Activated CD4-positive, alpha-beta T cell treated with anti-CD3 and anti-CD28 coated beads, Interleukin-2, amount 50 U/mL, for 16 hours (primary cell): ENCODE measurements at places on chromosomes 13 and 19.

DNA sequence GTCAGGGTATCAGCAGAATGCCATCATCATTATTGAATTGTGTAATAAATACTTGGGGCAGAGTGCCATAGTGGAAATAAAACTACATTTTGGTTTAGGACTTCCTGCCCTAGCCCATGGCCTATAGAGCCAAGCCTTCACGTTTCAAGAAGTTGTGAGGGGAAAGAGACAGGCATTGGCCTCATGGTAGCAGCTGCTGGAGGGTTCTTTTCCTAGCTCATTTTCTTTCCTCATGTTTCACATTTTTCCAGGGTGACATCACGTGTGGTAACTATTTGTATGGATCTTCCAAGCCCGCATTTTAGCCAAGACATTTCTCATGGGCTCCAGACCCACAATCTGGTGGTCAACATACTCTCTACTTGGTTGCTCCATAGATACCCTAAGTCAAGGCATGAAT is 80.4 kb downstream of the LRCH1 start:
- DNase-seq, result no peak

DNA sequence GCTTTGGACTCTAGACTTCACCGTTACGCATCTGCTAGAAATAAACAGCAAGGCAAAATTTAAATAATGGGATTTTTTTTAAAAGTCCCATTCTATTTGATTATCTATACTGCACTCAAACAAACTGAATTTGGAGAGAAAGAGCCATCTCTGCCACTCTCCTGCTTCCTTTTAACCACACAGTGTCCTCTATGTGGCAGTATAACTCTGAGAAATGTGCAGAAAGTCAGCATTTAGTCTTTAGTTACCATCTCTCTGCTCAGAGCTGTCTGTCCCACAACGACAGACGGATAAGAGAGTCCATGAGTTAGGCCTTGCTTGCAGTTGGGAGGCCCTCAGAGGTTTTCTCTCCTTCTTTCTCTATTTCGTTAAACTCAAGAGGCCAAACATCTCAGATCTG is 21.2 kb downstream of the CCNA1 start:
- no peak for DNase-seq

DNA sequence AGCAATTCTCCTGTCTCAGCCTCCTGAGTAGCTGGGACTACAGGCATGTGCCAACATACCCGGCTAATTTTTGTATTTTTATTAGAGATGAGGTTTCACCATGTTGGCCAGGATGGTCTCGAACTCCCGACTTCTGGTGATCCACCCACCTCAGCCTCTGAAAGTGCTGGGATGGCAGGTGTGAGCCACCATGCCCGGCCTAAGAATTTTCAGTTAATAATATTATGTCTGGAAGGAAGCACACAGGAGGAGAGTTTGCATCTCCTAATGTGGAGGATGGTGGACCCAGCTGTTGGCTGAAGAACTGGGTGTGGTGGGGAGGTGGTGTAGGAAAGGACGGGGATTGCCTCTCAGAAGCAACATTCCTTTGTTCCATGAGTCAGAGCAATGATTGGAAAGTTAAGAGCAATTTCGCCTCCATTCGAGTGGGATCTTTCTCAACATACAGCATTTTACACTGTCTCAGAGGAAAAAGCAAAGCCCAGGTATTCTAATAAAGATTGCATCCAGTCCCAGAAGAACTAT is 11.9 kb downstream of the PDCD2L start:
- DNase-seq, result no peak

- DNase-seq, result no peak
Measured at GRCh38 chr19:29265436-29265835, 52.5 kb upstream of the UQCRFS1 start.

- DNase-seq, result peak; percentile 67
Measured at GRCh38 chr19:47227352-47228167, 3.4 kb downstream of the BBC3 start.

DNA sequence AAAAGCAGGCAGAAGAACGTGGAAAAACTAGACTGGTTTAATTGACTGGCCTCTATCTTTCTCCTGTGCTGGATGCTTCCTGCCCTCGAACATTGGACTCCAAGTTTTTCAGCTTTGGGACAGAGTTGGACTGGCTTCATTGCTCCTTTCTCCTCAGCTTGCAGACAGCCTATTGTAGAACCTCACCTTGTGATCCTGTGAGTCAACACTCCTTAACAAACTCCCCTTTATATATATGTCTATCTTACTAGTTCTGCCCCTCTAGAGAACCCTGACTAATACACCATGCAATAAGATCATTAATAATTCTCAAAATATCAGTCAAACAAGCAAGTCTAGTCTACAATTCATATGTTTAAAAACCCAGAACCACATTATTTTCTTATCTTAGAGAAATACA is 662.4 kb downstream of the TBC1D4 start:
- DNase-seq, result no peak

DNA sequence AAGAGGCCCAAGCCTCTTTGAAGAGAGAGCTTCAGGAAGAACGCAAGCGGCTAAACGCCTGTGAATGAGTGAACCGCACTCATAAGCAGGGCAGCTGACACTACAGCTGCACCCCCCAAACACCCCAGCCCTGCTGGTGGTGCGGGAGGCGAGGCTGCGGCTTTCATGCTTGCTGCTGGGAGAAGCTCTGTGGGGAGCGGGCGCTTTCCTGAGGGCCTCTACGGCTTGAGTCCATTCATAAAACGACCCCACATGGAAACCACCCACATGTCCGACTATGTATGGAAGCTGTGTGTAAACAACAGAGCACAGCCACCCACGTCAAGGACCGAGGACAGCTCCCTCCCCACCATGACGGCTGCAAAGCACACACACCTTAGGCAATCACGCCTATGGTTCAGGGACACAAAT is 5.5 kb downstream of the AP3D1 start:
- DNase-seq, result no peak

DNA sequence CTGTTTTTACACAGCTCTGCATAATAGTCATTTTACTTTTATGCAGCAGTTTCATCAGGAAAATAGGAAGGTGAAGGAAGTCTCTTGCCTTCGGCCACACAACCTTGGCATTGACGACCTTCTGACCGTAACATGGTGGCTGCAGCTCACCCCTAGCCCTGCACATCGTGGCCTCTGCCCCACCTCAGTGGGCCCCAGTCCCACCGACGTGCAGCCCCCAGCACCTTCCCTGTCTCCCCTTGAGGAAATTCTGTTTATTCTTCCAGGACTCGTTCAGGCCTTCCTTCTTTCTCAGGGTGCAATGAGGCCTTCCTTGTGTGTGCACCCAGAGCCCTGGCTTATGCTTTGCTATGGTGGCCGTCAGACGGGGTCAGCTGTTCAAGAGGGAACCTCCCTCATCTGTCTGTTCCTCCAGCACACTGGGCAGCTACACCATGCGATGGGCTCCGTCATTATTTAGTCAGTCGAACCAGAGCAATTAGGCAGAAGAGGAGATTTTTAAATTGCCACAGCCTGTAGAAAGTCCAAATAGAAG is 33.3 kb downstream of the TMEM255B start:
- DNase-seq, result no peak

- no peak for DNase-seq
Measured at GRCh38 chr19:18591735-18592385, 3.3 kb downstream of the REX1BD start.

DNA sequence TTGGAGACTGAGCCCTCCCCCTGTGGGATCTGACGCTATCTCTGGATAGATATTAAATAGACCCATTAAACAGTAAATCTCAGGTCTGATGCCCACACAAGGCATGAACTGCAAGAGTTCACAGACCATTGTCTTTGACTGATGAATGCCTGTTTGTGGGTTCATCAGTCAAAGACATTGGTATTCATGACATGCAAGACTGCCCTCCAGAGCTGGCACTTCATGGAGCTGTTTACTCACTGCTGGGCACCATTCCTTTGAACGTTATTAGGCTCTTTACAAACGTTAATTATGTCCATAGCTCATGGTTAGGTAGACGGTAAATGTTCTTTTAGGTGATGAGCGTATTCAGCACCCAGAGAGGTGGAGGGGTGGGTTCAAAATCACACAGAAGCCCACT is 111.8 kb upstream of the PABPC3 start:
- DNase-seq, result no peak

GRCh38 chr19:46610851-46611770 is 10.0 kb downstream of the CALM3 start:
- DNase-seq, result peak; percentile 49

DNA sequence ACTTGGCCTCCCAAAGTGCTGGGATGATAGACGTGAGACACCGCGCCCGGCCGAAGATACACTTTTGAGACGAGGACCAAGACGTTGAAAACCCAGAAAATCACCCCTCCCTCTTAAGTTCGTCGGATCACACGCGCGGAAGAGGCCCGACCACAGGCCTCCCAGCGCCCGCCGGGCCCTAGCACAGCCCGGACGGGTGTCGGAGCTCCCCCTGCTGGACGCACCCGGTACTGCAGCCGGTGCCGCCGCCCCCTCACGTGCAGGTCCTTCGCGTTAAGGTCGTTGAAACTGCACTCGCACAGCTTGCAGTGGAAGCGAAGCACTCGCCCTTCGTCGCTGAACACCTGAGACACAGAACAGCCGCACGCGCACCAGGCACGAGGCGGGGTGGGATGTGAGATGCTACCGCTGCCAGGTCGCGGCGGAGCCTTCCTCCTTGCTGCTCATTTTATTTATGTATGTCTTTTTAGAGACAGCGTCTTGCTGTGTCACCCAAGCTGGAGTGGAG is 35.7 kb upstream of the MATK start:
- peak; percentile 88 for DNase-seq

DNA sequence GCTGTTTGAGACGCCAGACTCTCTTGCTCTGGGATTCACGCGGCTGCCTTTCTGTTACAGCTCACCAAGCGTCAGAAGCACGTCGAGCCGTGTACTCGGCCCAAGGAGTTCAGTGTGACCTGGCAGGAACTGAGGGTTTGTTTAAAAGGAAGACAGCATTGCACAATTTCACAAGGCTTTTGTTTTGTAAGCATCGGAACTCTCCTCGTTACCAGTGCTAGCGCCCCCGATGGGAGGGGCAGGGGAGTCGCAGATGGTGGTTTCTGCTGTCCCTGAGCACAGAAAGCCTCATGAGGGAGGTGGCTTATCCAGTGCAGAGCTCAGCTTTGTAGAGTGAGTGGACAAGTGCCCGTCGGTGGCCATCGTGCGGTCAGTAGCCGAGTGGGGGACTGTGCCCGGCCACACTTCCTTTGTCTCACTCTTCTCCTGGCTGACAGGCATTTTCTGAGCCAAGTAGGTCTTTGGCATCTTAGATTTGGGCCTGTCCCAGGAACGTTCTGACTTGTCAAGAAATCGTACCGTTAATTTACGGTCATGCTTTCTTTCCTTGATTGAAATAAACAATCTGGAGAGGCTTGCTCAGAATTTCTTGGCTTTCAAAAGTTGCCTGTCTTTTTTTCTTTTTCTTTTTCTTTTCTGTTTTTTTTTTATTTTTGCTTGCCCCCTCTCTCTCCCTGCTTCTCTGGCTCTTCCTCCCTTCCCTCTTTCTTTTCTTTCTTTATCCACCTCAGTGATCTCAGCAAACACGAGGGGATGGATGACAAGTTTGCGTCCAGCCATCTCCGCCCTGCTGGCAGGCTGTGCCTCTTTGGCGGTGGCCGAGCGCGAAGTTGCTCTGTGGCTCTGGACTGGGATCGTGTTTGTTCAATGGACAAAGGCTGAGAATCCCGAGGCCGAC is 7.7 kb downstream of the KDM4B start:
- no peak for DNase-seq

DNA sequence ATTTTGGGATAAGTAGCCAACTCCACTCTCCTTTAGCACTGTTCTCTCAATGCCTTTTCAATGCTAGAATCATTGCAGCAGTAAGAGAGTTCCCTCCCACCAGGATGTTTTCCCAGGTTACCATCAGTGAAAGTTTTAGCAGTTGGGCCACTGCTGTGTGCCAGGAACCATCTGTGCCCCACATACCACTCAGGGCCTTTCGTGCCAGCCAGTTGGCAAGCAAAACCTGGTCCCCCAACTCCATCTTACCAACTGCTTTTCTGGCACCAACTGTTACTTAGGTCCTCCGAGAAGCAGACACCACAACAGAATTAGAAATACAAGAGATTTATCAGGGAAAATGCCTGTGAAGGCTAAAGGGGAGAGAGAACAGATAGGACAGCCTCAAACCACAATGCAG is 533.4 kb upstream of the NBEA start:
- DNase-seq, result no peak
